ENCODE measurements at places on chromosomes 12 and 14. TPM values are rescaled to one million over a fixed set of nuclear protein-coding genes. Genes with fewer than 3 reads are reported as not detected.

The TPPP2 gene
- total RNA-seq: not detected

The SLC25A47 gene
- total RNA-seq: not detected

The PLA2G1B gene
- not detected for total RNA-seq

The PTGDR gene
- total RNA-seq: not detected

The GPRC5D gene
- not detected for total RNA-seq

The PAWR gene
- 189 TPM for total RNA-seq

The CD69 gene
- 0.18 TPM for total RNA-seq

The DNAH10 gene
- 1.2 TPM for total RNA-seq

The DPF3 gene
- 2.4 TPM for total RNA-seq

The CNPY2 gene
- 187 TPM for total RNA-seq

The KIF5A gene
- total RNA-seq: 7.2 TPM

The PTPN21 gene
- total RNA-seq: 30.1 TPM

The TAS2R8 gene
- total RNA-seq: not detected

The P2RX2 gene
- not detected for total RNA-seq

The VEZT gene
- total RNA-seq: 106 TPM

The GLI1 gene
- total RNA-seq: 5.8 TPM

The GLT8D2 gene
- 11.1 TPM for total RNA-seq

All from astrocyte (in vitro differentiated cells and primary cell).